ENCODE measurements at places on chromosomes 11 and 22.

DNA sequence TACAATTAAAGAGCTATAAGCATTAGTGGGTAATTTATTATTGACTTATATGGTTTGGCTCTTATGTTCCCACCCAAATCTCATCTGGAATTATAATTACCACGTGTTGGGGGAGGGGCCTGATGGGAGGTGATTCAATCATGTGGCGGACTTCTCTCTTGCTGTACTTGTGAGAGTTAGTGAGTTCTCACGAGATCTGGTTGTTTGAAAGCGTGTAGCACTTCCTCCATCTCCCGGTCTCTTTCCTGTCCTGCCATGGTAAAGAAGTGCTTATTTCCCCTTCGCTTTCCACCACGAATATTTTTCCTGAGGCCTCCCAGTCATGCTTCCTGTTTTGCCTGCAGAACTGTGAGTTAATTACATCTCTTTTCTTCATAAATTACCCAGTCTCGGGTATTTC lies 28.1 kb upstream of the CHORDC1 start:
- H3K4me3 ChIP-seq = peak overlapping the region; percentile 73
- no peaks in the 10 kb centered on the region for H3K36me3 ChIP-seq
- H3K4me1 ChIP-seq = peaks cover 13% of the 10 kb centered on the region
- H3K27ac ChIP-seq = no peak overlapping the region

DNA sequence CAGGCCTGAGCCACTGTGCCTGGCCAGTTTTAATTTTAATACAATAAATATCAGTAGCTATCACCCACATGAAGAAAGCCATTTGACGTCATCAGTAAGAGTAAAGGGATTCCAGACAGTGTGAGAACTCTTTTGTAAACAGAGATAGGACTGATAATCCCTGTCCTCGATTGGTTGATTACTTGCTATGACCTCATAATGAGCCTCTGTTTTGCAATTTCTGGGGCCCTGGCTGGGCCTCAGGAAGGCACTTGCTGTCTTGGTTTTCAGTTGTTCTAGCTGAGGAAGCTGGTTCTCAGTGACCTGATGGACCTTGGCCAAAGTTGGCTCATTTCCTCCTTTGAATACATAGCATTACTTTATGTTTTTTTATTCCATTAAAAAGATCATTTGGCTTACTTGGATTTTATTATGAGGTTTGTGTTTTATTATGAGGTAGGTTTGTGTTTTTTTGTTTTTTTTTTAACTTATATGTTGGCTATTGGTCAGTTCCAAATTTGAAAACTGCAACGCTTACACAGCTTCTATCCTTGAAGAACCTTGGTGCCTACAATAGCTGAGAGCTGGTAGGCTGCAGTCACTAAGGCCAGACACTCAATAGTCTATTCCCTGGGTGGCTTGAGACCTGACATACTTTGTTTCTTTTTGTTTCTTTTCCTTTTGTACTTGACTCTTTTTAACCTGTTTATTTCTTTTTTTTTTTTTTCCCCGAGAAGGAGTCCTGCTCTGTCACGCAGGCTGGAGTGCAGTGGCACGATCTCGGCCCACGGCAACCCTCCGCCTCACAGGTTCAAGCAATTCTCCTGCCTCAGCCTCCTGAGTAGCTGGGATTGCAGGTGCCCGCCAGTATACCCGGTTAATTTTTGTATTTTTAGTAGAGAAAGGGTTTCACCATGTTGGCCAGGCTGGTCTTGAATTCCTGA lies 20.0 kb downstream of the MARK2 start:
- H3K4me1 ChIP-seq = peaks cover 34% of the 10 kb centered on the region
- H3K36me3 ChIP-seq = peaks cover 17% of the 10 kb centered on the region
- no peaks in the 10 kb centered on the region for H3K27me3 ChIP-seq
- no peak for DNase-seq
- H3K27ac ChIP-seq = no peak overlapping the region

DNA sequence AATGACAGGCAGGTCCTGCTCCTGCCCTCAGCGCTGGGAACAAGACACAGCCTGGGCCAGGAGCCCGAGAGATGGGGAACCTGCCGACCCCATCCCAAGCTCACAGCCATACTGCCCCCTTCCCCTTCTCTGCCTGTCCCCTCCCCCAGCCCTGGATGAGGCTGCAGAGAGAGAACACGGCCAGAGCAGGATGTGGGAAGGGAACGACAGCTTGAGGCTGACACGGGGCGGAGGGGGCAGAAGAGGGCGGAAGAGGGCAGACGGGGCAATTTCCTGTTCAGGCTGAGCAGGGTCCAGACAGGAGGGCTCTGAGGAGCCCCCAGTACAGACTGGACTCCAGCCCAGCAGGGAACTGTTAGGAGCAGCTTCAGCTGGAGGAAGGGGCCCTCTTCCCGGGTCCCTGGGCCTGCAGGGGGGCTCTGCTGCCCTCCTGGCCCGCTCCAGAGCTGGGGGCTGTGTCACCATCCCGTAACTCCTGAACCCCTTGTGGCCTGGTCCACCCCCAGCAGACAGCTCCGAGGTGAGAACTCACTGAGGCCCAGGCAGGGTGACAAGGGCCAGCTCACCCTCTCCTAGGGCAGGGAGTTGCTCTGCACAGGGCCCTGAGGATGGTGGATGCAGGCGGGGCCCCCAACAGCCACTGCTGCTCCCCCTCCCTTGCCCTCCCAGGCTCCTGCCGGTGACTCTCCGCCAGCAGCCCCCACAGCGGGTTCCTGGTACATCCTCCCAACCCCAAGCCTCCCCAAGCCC lies 5.7 kb downstream of the CTSD start:
- peak overlapping the region; percentile 73 for H3K27ac ChIP-seq
- peak; percentile 38 for DNase-seq
- no peaks in the 10 kb centered on the region for H3K27me3 ChIP-seq
- H3K4me3 ChIP-seq = peak overlapping the region; percentile 63

DNA sequence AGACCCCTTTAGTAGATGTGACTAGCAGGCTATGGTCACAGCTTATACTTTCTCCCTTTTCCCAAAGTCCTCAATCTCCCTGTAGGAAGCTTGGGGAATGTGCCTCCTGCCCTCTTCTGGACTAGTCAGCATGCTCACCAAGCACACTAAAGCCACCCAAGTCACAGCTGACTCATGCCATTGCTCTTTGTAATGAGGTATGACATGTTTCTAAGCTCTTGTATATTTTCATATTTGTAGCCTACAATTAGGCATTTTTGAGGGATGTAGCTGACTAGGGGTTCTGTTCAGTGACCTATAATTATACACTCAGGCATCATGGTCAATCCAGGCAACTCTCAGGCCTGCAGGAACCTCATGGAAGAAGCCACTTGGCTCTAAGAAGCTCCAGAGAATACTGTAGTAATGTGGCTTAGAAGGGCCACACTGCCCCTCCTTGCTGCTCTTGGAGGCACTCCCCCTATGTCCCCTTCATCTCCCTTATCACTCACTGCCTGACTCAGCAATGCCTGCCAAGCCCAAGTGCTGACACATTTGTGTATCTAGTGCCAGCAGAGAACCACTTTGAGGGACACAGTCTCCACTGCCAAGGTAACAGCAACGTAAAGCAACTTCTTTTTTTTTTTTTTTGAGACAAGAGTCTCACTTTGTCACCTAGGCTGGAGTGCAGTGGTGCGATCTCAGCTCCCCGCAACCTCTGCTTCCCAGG lies 86.2 kb downstream of the RPL27A start:
- H3K36me3 ChIP-seq = no peaks in the 10 kb centered on the region
- peaks cover 15% of the 10 kb centered on the region for H3K27me3 ChIP-seq
- H3K4me3 ChIP-seq = no peak overlapping the region
- no peak overlapping the region for H3K27ac ChIP-seq

GRCh38 chr11:123718469-123718868 lies 23.0 kb downstream of the ZNF202 start:
- H3K4me3 ChIP-seq = no peak overlapping the region
- H3K36me3 ChIP-seq = no peaks in the 10 kb centered on the region
- DNase-seq = no peak
- H3K4me1 ChIP-seq = no peaks in the 10 kb centered on the region
- peaks cover 11% of the 10 kb centered on the region for H3K27me3 ChIP-seq

GRCh38 chr11:111300569-111300968 lies 2.2 kb downstream of the POU2AF3 start:
- no peaks in the 10 kb centered on the region for H3K36me3 ChIP-seq
- DNase-seq = no peak
- peaks cover 58% of the 10 kb centered on the region for H3K27me3 ChIP-seq
- no peak overlapping the region for H3K4me3 ChIP-seq

Data from activated T-helper 1 cell treated with anti-CD3 and anti-CD28 coated beads, Interleukin-12 subunit alpha, Interleukin-12 subunit beta, Interleukin-2, Interleukin-4 antibody, amounts not matched to agents 30 ng/mL and 10 ng/mL and 1 ng/mL, durations not matched to agents 14 hours and 24 hours and 36 hours (primary cell).